Gastroesophageal sphincter (tissue), 4 donors: ENCODE measurements at places on chromosomes 12 and 14. TPM values are rescaled to one million over a fixed set of nuclear protein-coding genes. Genes with fewer than 3 reads are reported as not detected.
A peak's percentile ranks its signal among the peaks of the same experiment; 100 is the strongest.

- no peak for ATAC-seq
These were observed 323.9 kb upstream of the DIO2 start for GRCh38 chr14:80535171-80535570.

- no peak for ATAC-seq
These were observed 50.8 kb upstream of the CDKL1 start for GRCh38 chr14:50447461-50447860.

- ATAC-seq, result no peak
These were observed 138.1 kb downstream of the GPR65 start for GRCh38 chr14:88142997-88143396.

GRCh38 chr14:53921027-53921426 is 35.6 kb downstream of the BMP4 start:
- no peak for ATAC-seq

GRCh38 chr14:81519200-81520011 is 14.2 kb downstream of the SEL1L start:
- peak; percentile 48 for ATAC-seq

- peak; percentile 78 for ATAC-seq
These were observed 21.1 kb downstream of the BDKRB2 start for GRCh38 chr14:96225745-96226151.

- ATAC-seq, result no peak
These were observed 23.9 kb downstream of the PLEKHG3 start for GRCh38 chr14:64728106-64728505.

DNA sequence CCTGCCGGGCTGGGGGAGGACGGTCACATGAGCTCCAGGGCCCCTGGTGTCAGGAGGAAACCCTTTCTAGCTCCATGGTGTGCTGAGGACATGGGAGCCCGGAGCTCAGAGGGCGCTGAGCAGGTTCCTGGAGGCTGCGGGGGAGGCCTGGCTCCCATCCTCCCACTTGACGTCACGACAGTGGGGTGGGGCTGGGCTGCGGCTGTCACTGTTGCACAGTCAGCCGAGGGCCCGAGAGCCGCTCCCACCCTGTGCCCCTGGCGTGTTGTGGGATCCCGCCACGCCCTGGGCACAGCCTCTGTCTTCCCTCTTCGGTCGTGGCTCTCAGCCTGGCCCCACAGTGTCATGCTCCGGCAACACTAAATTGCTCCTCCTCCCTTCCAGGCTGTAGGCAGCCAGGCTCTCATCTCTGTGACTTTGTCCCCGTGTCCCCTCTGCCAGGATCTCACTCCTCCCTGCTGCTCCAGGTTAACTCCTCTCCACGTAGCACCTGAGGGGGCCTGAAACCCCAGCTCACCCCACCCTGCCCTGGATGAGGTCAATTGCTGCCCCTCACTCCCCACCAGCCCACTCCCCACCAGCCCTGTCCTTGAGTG is 33.0 kb downstream of the BEGAIN start:
- peak; percentile 61 for ATAC-seq

DNA sequence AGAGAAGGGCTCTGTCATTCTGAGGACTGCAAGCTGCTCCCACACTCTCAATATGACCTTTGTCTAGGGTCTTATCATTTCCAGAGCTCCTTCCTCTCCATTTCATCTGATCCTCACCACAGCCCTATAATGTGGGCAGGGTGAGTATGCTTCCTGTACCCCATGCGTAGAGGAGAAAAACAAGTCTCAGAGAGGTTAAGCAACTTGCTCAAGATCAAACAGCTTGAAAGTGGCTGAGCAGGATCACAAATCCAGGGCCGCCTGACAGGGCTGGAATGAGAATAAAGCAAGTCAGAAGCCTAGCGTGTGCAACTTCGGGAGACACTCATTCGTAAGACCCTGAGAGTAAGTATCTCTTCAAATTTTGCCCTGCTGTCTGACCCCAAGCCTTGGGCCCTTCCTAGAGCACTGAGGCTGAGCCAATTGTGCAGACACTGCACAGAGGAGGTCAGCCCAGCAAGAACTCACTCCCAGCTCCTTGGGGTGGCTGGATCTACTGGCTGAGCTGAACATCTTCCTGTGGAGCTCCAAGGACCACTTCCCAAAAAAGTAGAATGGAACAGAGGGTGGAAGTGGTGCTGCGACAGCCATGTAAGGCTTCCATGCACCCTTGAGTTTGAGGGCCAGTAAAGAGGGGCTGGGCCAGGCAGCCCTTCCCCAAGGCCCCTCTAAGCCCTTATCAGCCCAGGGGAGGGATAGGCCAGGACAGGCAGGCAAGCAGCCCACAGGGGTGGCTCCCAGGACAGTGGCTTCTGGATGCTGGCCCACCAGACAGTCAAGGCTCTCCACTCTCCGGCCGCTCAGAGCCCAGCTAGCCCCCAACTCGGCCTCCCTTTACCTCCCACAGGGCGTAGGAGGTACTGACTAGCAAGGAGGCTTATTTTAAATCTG is 10.5 kb downstream of the ZFP36L1 start:
- ATAC-seq, result no peak

The GLS2 gene
- 1.1 TPM for total RNA-seq

The KRT6A gene
- total RNA-seq, result 713 TPM

The PRB2 gene
- total RNA-seq, result not detected

The ESRRB gene
- total RNA-seq, result not detected
